Hindlimb muscle (tissue), 1 donor: ENCODE measurements at places on chromosomes 3 and 15.
A peak's percentile ranks its signal among the peaks of the same experiment; 100 is the strongest.

DNA sequence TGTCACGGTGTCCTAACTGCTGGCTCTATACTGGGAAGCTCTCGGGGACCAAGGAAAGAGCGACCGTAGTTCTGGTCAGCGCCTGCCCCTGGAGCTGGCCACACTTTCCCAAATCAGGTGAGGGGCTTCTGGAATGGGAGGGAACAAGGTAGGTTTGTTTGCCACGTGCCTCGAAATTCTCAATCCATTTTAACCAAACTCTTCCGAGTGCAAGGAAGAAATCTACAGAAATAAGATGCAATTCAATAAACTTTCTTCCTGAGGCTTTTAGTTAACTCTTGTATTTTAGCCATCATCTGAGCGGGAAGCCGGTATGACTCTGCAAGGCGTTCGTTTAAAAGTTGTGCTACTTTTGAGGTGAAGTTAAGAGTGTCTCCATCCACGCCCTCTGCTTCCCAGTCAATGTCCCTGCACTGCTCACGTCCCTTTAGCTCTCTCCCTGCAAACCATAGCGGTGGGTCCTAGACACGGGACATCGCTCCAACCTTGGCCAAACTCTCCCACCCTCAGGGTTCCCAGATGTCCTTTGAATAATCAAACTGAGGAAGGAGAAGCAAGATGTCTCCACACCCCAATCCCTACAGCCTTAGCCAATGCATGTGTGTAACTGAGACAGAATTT lies 597 bp downstream of the AGTR1 start:
- DNase-seq = no peak

- peak; percentile 11 for DNase-seq
These were observed 30.7 kb upstream of the CLRN1 start for GRCh38 chr3:151003029-151003767.

DNA sequence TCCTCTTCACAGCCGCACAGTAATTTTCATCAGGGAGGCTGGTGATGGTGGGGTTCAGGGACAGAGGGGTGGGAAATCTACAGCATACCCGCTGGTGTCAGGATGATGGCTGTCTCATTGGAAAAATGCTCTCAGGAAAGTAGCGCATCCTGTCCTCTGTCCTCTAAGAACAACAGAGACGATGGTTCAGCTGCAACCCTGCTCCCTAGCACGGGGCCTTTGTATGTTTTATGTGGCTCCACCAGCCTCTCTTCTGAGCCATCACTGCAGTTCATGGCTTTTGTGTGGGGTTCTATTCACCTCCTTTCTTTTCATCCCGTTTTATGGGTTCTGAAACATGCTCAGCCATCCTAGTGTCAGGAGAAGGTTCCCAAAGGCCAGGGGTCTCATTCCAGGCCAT lies 68.9 kb downstream of the EPHB1 start:
- DNase-seq = no peak

GRCh38 chr3:63857311-63857710 lies 6.3 kb downstream of the THOC7 start:
- no peak for DNase-seq

DNA sequence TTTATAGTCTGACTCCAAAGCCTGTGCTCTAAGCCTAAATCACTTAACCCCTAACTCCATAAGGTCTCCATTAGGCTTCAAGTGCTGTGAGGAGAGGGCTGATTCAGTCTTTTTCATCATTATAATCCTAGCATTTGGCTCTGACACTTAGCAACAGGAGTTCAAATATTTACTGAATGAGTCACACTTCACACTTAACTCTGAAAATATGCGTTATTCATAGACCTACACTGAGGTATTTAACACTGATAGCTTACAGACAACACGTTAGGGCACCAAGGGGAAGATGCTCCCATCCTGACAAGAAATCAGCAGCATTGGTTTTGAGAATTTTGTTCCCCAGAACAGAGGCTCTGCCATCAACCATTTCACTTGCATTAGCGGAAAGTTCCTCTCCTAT lies 53.5 kb downstream of the MSL2 start:
- DNase-seq = no peak

DNA sequence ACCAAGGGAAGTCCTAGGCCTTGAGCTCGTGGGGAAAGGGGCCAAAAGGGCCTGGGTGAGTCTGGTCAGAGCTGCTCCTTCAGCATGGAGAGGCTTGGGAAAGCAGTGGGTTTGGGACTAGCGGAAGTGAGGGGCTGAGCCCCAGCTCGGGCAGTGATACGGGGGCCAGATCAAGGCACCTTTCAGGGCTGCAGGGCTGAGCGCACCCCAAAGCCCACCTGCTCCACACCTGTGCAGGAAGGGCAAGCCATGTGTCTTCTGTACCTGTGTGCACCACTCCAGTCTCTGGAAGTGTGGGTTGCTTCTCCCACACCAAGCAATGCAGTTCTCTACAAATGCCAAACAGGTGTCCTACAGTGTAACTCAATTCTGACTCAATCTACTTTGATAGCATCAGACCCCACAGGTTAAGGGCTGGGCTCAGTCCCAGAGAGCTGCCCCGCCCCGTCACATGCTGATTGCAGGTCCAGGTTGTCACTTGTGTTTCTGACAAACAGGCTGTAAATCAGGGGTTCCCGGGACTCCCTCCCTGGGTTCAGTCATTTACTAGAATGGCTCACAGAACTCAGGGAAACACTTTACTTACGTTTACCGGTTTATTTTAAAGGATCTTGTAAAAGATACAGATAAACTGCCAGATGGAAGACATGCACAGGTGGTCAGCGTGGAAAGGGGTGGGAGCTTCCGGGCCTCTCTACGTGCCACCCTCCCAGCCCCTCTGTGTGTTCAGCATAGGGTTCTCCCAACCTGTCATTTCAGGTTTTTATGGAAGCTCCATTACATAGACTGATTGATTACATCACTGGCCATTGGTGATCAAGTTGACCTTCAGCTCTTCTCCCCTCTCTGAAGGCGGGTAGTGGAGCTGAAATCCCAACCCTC lies 28.8 kb upstream of the KLF13 start:
- DNase-seq = no peak

DNA sequence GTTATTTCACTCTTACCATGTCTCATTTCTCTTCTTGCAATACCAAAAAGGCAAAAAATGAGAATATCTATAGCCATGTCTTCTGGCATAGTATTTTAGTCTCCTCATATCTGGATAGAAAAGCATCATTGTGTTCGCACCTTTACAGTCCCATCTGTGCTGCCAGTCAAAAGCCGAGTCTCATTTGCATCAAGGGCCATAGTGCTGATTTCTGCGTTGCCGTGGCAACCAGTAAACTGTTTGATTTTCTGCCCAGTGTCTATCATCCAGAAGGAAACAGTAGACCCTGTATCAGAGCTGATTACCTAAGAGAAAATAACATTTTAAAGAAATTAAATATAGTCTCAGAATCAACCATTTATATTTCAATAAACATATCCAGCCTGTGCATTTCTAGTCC lies 86.1 kb upstream of the SERPINI2 start:
- no peak for DNase-seq

DNA sequence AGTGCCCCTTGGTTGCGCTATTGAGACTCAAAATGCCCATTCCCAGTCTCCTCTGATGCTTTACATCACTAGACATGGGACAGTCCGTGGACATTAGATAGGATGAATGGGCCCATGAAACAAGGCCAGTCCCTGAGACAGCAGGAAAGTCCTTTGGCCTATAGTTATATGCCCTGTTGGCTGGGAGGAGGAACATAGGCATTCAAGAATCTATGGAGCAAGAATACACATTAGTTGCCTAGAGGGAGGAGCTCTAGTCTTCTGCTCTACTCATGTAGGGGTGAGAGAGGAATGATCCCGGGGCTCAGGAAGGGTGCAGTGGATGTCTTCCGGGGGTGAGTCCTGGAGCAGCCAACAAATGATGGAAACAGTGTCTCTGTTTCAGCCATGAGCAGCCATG lies 58.0 kb upstream of the LRTM1 start:
- no peak for DNase-seq

DNA sequence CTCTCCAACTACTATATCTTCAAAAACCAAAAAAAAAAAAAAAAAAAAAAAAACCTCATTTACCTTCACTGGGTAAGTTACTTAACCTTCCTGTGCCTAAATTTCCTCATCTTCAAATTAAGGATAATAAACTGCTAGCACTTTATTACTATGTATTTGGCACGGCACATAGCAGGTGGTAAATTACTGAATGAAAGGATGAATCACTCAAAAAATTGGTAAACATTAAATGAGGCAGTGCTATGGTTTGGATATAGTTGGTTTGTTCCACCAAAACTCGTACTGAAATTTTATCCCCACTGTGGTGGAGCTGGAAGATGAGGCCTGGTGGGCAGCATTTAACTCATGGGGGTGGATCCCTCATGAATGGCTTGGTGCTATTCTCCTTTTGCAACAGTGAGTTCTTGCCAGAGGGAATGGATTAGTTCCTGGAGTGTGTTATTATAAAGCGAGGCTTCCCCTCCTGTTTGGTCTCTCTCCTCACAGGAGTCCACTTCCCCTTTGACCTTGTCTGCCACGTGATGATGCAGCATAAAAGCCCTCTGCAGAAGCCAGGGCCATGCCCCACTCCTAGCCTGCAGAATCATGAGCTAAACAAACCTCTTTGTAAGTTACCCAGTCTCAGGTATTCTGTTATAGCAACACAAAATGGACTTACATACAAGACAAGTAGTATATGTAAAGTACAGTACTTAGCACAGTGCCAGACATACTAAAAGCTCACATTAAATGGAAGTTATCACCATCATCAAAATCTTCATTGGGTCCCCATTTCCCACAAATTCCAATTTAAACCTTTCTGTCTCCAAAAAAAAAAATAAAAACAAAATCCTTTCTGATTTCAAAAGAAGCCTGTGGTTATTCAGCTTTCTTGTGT lies 20.6 kb downstream of the DCUN1D1 start:
- no peak for DNase-seq

- no peak for DNase-seq
These were observed 51.4 kb upstream of the EIF1B start for GRCh38 chr3:40258064-40258463.

DNA sequence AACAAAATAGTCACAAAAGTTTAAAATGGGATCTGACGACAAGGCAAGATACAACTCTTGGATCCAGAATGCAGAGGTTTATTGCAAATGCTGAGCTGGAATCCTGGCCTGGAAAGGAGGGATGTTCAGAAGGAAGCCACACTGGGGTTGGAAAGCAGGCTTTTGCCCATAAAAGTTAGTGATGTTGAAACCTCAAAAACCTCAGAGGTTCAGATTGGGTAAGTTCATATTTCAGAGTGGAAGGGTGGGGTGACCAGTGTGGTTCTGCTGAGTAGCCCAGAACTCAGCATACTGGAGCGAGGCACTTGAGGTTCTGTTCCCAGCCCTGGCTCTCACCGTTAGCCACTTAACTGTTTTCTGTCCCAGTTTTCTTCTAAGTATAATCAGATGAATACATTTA lies 114.0 kb upstream of the OSTN start:
- DNase-seq = no peak

GRCh38 chr3:4426782-4427344 lies 40.2 kb downstream of the SUMF1 start:
- peak; percentile 40 for DNase-seq

DNA sequence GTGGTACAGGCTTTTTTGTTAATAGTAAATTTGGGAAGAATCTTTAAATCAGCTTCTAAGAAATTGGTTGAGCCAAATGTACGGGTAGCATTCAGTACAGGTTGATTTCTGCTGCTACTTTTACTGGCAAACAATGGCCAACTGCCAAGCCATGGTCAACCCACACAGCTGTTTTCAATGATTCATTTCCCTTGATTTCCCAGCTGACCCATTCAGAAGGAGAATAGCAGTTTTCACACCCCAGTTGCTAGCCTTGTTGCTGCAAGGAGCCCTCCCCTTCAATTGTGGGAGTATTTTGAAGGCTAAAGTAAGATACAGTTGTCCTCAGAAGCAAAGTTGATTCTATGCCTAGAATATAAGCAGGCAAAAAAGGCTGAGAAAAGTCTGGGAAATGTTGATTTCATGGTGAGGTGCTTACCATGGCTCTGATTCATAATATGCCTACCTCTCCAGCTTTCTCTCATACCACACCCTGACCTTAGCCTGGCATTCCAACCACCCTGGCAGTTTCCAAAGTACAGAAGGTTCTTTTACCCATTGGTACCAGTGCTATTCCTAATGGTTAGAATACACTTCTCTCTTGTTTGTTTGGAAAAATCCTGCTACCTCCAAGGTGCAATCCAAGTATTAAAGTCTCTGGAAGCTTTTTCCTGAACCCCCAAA lies 320.3 kb upstream of the TGFBR2 start:
- peak; percentile 24 for DNase-seq

GRCh38 chr3:168531116-168531515 lies 435.4 kb upstream of the GOLIM4 start:
- no peak for DNase-seq

- no peak for DNase-seq
These were observed 123.7 kb downstream of the ABHD5 start for GRCh38 chr3:43814461-43814860.

GRCh38 chr3:52257911-52258310 lies 12.4 kb downstream of the PPM1M start:
- no peak for DNase-seq

- DNase-seq = peak; percentile 50
These were observed 127.6 kb upstream of the GBE1 start for GRCh38 chr3:81888914-81889557.

GRCh38 chr15:73240866-73241499 lies 127.8 kb downstream of the HCN4 start:
- DNase-seq = peak; percentile 53

- DNase-seq = peak; percentile 67
These were observed 693 bp downstream of the RASGRP1 start for GRCh38 chr15:38563723-38564519.

GRCh38 chr15:39419651-39420050 lies 161.2 kb upstream of the THBS1 start:
- DNase-seq = no peak

DNA sequence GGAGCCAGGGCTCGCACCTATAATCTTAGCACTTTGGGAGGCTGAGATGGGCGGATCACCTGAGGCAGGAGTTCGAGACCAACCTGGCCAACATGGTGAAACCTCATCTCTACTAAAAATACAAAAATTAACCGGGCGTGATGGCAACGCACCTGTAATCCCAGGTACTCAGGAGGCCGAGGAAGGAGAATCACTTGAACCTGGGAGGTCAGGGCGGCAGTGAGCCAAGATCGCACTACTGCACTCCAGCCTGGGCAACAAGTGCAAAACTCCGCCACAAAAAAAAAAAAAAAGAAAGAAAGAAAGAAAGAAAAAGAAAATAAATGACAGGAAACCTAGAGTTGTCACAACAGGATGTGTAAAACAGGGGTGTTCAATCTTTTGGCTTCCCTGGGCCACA lies 3.0 kb upstream of the NMB start:
- no peak for DNase-seq

DNA sequence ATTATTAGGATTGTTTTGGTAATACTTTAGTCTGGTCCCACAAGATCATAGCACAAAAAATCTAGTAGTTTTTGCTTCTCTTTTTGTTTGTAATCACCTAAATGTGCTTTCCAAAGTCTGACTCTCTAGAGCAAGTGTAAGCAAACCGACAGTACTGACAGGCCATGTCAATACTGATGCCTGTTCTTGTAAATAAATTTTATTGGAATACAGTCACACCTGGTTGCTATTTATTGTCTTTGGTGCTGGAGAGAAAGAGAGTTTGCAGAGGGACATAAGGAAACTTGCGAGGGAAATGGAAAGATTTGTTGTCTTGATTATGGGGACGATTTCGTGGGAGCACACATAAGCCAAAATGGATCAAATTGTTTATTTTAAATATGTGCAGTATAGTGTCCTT lies 77.5 kb downstream of the NAALADL2 start:
- DNase-seq = no peak
